ENCODE measurements at places on chromosomes 5 and 9. TPM values are rescaled to one million over a fixed set of nuclear protein-coding genes. Genes with fewer than 3 reads are reported as not detected.

Gene LCNL1
- total RNA-seq: 0.61 TPM

Gene PCDHA9
- 1.0 TPM for total RNA-seq

Gene SVEP1
- 54.5 TPM for total RNA-seq

Gene NIPAL4
- total RNA-seq: 0.06 TPM

Gene IL33
- 19.2 TPM for total RNA-seq

Gene PLPP7
- 2.5 TPM for total RNA-seq
